GM12892 (cell line): ENCODE measurements at places on chromosomes 13 and 19.

DNA sequence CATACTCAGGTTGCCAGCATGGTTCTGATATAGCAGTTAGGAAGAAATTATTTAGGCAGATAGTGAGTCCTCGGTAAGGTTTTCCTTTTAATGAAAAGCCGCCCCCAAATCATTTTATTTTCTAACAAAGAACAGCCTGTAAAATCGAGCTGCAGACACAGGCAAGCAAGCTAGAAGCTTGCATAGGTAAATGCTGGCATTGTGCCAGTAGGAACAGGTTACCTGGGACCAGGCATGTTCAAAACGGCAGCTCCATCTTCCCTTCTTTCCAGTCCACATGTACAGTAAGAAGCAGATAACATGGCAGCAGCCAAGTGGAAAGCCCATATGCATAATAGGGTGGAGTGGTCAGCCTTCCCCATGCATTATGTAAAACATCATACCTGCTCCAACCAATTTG, 71.1 kb downstream of the UGGT2 start:
- no peak for DNase-seq

DNA sequence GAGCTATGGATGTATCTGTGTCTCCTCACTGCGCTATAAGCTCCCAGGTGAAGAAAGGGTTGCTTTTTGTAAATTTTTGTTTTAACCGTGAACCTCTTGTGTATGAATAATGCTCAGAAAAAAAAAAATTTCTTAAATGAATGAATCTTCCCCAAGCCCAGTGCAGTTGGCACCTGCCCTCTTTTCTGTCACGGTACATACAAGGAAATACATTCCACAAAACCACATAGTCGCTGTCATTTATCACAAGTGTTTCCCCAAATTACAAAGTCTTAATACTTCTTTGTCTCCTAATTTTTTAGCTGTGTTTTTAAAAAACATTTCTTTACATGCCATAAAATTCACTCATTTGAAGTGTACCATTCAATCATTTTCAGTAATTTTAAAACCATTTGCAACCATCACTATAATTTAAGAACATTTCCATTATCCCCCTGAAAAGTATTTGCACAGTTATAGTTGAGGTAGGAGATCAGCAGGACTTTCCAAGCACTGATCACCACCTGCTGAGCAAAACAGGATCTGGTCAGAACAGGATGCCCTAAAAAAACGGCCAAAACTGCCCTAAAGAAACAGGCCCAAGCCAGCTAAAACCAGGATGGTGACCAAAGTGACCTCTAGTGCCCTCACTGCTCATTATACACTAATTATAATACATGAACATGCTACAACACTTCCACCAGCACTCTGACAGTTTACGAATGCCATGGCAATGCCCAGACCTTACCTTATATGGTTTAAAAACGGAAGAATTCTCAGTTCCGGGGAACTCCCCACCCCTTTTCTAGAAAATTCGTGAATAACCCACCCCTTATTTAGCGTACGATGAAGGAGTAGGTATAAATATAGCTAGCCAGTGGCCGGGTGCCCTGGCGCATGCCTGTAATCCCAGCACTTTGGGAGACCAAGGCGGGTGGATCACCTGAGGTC, 1.3 kb upstream of the TEX30 start:
- no peak for DNase-seq

- no peak for DNase-seq
Measured at GRCh38 chr13:99403458-99403971, 96.3 kb upstream of the GPR183 start.

DNA sequence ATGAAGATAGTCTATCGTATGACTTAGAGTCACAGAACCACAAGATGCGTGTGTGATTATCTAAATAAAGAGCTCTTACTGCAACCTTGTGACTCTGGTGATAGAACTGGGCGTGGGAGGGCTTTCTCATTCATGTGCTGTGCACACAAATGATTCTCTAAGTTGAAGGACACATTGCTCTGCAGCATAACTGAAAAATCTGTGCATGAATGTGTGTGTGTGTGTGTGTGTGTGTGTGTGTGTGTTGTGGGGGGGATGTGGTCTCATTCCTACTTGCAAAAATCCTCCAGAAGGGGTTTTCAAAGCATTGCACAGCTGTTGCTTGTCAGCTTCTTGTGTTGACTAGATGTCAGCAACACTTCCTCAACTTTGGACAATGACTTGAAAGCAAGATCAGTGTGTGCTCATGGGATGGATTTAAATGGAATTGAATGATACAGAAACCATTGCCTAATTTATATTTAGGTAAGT, 22.4 kb downstream of the LRCH1 start:
- DNase-seq: no peak

GRCh38 chr13:110652231-110652730, 36.9 kb downstream of the NAXD start:
- DNase-seq: no peak

DNA sequence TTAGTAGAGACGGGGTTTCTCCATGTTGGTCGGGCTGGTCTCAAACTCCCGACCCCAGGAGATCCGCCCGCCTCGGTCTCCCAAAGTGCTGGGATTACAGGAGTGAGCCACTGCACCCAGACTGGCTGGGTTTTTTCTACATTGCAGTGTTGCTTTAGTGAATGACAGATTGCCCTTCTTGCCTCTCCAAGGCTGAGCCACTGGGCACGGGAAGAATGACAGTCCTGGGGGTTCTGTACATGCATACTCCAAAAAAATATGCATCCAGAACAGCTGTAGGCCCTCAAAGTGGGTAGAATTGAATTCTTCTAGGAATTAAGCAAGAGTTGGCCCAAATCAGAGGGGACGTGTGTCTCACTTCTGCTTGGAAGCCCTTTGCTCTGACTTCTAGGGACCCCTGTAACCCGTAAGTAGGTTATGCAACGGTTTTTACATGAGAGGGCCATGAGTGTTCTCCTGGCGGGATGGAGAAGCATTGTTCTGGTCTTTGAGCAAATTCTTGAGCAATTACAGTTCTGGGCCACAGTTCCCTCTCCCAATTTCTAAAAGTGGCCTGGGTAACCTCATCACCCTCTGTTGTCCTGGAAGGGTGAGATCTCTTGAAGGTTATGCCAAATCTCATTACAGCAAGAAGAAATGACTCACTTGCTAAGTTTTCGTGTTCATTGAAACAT, 3.6 kb downstream of the ACTN4 start:
- no peak for DNase-seq

- no peak for DNase-seq
Measured at GRCh38 chr19:11495481-11495880, 10.2 kb downstream of the ZNF653 start.

DNA sequence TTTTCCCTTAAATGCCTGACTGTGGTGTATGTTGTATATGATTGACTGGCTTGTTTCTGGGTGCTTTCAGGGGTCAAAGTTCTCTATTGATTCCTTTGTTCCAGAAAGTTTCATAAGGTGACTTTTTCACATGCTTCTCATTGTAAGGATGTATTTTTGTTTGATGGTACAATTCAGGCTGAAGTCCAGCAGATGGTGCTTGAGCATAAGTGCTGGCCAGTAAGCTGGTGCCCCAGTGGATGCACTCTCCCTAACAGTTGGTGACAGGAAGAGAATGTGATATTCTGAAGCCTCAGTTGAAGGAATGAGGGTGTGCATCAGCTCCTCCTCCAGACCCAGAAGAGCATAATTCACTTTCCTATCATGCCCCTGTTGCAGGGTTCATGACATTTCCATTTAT, 1941.6 kb upstream of the PRR20A start:
- DNase-seq: no peak

GRCh38 chr13:101454767-101455166, 2.3 kb downstream of the ITGBL1 start:
- DNase-seq: no peak
